ENCODE measurements at places on chromosomes 5 and 9.

GRCh38 chr9:137379761-137380161 is 43.2 kb downstream of the EXD3 start:
- DNase-seq = no peak

DNA sequence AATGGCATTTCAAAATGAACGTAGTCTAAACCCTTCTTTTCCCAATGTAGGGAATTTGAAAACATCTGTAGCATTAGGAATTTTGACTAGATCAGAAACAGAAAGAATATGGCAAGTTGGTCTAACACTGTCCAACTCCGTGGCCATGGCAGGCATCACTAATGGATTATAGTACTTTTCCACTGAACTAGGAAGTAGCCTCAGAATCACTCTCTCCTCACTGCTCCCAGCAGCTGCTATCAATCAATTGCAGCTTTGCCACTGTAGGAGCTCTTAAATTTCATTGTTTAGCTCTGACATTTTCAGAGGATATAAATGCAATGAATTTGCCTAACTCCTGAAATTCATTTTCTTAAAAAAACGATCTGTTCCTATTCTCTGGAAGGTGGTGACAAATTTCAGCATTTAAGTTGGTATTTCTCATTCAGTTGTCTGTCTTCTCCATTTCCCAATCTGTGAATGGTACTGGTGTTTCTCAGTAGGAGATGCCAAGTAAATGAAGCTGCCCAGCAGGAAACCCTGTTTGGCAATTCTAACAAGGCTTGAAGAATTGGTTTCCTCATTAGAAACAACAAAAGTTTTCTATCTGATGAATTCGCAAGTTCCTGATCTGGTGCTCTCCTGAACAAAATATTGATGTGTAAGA is 64.7 kb downstream of the TLR4 start:
- DNase-seq = no peak

DNA sequence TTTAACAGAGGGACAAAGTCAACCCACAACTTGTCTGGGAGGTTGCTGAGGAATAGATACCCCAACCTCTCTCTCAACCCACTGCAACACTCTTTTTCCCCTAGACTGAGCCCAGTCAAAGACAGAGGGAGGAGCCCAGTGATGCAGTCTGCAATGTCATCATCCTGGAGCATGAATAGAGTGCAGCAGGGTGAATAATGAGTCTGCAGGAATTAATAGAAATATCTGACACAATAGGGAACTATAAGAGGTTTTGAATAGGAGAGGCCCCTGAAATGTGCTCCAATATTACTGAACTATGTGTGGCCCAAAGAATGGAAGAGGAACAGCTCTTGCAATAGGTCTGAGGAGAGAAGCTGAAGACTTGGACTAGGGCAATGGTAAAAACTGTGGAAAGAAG is 59.1 kb downstream of the PDCD1LG2 start:
- no peak for DNase-seq

DNA sequence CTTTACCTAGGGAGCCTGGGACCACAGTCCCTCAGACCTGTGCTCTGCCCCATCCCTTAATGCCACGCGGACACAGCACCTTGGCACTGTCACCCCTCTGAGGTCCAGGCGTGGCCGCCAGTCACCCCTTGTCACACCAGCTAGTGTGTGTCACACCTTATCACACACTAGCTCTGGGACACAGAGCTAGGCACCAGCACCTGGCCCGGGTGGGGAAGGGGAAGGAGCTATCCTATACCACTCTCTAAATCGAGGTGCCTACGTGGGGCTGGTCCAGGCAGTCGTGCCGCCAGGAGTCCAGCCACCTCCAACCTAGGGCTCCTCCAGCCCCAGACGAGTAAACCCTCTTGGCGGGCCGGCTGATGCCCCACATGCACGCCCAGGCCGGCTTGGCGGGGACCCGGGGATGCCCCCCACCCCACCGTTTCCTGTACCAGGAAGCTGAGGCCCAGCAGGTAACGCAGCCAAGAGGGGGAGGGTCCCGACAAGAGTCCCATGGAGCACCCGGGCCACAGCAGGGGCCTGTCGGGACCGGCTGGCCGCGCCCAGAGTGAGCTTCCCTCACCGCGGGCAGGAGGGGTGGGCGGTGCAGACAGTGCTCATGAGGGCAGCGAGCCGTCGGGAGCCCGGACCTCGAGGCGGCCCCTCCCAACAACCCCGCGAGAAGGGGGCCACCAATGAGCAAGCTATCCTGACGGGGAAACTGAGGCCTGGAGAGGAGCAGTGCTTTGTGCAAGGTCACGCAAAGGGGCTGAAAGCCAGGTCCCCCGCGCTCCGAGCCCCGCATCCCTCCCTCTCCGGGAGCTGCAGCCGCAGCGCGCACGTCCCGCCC is 550 bp downstream of the CORO2A start:
- DNase-seq = no peak

- DNase-seq = peak; percentile 31
These were observed 16.8 kb upstream of the PHF19 start for GRCh38 chr9:120893611-120894307.

DNA sequence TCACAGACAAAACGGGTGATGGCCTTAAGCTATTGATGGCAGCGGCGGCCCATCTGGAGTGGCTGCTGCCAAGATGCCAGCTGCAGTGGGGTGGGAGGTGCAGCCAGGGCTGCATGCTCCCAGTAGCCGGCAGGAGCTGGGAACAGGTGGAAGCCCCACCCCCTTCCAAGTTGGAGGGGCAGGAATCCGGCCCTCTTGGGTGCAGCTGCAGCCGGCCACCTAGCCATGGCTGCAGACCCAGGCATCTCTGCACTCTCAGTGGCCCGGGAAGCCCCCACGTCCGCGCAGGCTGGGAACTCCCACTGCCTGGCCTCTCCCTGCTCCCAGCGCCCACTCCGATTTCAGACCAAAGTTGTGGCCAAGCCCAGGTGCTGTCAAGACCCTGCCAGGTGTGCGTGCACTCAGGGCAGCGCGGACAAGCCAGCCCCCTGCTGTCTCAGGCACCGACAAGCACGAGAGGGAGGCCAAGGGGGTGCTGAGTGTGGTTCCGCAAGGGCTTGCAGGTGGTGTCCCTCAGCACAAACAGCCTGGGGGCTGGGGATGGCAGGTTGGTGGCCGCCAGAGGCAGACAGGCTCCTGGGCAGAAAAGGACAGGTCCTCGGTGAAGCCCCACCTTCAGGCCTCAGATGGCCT is 115.1 kb upstream of the TSLP start:
- DNase-seq = peak; percentile 67

DNA sequence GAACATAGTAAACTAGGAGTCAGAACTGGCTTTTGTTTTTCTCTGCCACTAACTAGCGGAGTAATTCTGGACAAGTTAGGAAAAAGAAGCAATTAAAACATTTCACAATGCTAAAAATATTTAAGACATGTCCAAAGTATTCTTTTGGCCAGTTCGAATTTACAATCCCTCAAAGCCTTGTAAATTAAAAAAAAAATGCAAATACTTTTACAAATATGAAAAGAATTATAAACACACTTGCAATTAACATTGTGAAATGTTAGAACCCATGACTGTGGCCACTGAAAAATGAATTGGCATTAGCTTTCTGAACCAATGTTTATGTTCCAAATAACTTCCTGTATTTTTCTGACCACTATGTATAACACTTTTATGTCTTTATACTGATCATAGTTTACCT is 2.2 kb downstream of the RAD1 start:
- DNase-seq = no peak

DNA sequence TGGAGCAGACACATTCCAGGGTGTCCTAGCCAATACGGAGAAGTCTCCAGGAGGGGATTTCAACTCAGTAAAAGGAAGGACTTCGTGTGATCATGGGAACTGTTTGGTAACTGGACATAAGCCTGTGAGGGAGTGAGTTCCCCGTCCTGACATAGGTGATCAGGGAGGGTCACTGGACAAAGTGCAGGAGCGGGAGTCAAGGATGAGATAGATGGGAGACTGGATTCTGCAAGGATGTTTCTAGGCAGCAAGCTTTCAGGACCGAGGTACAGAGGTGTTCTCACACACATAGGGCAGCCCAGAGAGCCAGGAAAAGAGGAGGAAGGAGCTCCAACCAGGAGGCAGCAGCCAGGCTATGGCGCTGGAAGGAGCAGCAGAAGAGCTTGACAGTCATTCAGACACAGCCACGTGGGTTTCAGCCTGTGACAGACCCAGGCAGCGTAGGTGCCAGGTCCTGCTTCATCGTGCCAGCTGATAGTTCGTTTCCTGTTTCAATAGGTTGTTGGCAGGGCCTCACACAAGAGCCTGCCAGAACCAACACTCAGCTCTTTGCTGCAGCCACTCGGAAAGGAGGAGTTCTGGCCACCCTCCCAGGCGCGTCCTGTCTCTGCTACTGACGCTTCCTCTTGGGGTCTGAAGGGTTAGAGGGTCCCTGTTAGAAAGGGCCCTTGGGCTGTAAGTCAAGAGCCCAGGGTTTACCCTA is 84.1 kb downstream of the AMBP start:
- no peak for DNase-seq

DNA sequence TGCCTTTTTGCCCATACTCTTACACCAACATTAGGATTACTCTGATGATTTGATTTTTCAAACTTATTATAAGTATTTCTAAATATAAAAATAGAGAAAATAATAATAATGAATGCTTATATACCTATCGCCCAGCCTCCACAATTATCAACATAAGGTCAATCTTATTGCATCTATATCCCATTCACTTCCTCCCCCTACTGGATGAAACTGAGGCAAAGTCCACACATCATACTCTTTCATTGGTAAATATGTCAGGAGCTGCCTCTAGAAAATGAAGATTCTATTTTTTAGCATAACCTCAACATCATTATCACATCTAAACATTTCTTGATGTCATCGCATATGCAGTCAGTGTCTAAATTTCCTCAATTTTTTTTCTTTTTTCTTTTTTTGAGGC is 44.3 kb downstream of the SH3RF2 start:
- DNase-seq = peak; percentile 2

- DNase-seq = no peak
These were observed 24.9 kb downstream of the SHB start for GRCh38 chr9:38043931-38044623.

DNA sequence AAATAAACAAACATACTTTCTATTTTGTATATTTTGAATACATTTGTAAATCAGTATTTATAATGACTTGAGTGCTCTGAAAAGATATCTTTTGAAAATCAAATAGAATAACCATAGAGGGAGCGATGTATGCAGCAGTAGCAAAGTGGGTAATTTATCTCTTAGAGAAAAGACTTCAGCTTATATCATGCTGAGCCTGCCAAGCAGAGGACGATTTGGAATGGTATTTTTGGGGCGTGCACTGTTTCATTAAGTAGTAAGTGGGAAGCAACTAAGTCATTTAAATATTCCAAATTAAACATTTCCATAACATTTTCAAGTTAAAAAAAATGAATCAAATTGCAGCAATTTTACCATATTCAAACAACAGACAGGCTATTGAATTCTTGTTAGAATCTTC is 147.6 kb downstream of the CDH10 start:
- no peak for DNase-seq

- no peak for DNase-seq
These were observed 25.3 kb downstream of the PNPLA7 start for GRCh38 chr9:137524981-137525317.

- no peak for DNase-seq
These were observed 97.5 kb upstream of the ARAP3 start for GRCh38 chr5:141779503-141779973.

GRCh38 chr5:168407211-168407610 is 79.1 kb upstream of the RARS1 start:
- DNase-seq = no peak

GRCh38 chr9:70080481-70081119 is 37.0 kb downstream of the MAMDC2 start:
- no peak for DNase-seq

DNA sequence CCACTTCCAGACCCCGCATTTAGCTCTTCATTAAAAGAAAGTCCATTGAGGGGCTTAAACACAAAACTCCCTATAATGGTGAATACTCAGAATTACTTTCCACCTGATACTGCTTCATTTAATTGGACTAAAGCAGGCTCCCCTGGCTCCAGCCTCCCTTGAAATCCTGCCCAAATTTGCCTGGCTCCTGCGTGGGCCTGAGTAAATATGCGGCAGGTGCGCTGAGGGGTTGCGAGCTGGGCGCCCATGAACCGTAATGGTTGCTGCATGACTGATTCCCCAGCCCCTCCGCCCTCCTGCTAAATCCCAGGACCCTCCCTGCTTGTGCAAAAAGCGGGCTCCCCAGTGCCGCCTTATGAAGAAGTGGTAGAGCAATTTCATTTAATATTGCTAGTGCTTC is 639.7 kb downstream of the BNC2 start:
- no peak for DNase-seq

- no peak for DNase-seq
These were observed 68.5 kb upstream of the FBXW11 start for GRCh38 chr5:172074896-172075295.

DNA sequence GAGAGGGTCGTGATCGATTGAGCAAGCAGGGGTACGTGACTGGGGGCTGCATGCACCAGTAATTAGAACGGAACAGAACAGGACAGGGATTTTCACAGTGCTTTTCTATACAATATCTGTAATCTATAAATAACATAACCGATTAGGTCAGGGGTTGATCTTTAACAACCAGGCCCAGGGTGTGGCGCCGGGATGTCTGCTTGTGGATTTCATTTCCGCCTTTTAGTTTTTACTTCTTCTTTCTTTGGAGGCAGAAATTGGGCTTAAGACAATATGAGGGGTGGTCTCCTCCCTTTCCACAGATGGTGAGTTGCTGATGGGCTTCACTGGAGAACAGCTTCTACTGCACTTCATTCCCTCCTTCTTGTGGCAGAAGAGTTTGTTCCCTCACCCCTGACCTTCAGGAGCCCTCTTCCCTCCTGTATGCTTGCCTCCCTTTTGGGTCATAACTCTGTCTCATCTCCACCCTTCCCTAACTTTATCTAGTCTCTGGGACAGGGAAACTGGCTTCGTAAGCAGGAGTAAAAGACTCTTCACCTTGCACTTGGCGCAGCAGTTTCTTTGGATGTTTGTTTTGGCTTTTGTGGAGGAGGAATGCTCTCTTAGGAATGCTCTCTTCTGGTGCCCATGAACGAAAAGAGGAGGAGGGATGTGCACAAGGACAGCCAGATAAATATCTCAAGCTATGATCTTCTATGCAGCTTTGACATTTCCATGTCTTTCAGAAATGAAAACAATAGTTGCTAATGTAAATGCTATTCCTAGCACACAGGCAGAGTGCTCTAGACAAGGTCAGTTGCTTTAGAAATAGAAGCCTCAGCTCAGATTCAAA is 139.8 kb upstream of the RPS23 start:
- no peak for DNase-seq

- DNase-seq = no peak
These were observed 30.1 kb upstream of the TRIM32 start for GRCh38 chr9:116656977-116657376.

GRCh38 chr9:101418518-101419430 is 16.8 kb downstream of the ALDOB start:
- DNase-seq = no peak

DNA sequence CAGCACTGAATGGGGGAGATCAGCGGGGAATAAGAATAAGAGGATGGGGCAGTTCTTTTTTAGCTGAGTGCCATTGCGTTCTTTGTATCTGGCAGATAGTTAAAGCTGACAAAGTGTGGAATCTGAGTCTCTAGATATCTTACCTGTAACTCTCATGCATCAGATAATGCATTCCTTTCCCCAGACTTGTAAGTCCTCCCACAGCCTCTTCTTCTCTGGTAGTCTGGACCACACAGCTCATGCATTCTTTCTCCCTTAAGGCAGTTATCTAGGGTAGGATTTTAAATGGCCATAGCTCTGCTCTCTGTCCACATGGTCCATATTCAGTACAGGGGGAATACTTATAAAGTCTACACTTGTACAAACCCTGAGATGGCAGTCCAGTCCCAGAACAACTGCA is 54.0 kb upstream of the FGF10 start:
- DNase-seq = no peak

Data from NCI-H524 (cell line).